Anterior cingulate cortex (tissue), 58 donors: ENCODE measurements at places on chromosomes 2 and 18.

GRCh38 chr2:110120171-110121051, 4.8 kb upstream of the MALL start:
- no peak for DNase-seq

DNA sequence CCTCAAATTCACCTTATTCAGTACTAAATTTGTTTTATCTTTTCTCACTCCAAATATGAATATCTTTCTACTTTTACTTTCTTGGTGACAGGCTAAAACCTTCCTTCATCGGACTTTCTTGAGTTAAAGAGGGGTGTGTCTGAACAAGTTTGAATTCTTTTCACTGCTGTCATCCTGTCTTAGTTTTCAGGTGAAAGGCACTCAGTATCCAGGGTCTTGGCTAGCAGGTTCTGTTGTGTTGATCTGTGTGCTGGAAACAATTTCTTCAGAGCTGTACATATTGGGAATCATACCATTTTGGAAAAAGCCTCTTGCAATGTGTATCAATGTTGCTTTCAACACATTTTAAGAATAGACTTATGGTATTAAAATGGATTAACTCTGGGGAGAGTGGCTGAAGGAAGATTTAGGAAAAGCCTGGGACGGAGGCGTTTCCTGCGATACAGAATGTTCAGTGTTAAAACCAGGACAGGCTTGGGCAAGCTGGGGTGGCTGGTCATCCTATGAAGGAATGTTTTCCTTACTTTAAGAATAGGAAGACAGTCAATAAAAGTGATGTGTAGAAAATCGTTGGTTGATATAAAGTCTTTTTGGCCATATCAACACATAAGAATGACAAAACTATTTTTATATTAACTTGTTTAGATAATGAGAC, 350.7 kb upstream of the SPRED2 start:
- DNase-seq, result no peak

DNA sequence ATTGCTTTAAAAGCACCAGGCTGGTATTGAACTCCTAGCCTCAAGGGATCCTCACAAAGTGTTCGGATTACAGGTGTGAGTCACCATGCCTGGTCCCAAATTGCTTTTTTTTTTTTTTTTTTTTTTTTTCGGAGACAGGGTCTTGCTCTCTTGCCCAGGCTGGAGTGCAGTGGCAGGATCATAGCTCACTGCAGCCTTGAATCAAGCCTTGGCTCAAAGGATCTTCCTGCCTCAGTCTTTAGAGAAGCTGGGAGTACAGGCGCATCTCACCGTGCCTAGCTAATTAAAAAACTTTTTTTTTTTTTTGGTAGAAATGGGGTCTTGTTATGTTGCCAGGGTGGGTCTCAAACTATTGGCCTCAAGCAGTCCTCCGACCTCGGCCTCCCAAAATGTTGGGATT, 12.8 kb downstream of the MTA3 start:
- DNase-seq, result no peak

DNA sequence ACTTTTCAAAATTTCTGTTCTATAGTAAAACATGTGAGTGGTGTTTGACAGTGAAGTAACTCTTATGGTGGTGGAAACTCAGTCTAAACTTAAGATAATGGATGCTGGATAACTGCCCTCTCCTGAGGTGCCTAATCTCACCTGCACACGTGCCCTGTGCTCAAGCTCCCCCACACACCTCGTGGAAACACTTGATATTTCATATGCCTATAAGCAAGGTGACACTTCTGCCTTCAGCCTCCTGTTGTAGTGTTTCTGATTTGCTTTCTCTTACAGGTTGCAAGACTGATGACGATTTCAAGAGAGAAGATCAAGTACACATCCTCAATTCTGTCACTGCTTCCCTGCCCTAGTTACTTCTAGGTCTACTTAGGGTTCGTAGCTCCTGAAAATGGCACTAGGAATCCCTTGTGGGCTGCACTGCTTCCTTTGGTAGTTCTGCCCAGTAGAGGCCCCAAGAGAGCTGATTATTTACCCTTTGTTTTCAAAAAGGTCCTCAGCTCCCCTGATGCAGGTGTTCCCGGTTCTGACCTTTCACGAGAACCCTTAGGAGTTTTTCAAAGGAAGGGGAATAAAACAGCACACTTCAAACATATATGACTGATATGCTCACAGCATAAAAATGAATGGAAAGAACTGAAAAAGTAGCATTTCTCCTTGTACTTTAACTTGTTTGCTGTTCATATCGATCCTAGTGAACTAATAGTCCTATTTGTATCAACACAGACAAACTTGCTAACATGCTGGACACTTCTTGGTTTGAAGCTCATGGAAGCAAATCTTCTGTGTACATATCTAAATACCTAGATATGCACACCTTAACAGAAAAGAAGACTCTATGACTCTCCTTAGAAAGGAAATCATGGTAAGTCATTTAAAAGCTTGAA, 6.7 kb downstream of the CAVIN2 start:
- DNase-seq, result no peak

- no peak for DNase-seq
These were observed 4.9 kb downstream of the KDM3A start for GRCh38 chr2:86446060-86446459.
